ENCODE measurements at places on chromosomes 12 and 14.

DNA sequence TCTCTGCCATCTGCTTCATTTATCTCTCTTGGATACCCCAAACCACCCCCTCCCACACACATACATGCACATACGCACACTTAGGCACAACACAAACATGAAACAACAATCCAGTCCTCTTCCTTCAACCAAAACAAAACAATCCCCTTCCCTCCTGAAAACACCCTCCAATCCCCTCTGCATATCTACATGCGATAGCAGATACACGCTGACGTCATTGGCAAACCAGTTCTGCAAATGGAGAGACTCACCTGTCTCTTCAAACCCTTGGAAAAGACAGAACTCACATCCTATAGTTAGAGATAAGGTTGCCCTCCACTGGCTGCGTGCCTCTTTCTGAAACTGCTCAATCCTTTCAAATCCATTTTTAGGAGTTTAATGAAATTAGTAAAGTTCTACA, 37.2 kb upstream of the RMST start:
- no peak for DNase-seq

DNA sequence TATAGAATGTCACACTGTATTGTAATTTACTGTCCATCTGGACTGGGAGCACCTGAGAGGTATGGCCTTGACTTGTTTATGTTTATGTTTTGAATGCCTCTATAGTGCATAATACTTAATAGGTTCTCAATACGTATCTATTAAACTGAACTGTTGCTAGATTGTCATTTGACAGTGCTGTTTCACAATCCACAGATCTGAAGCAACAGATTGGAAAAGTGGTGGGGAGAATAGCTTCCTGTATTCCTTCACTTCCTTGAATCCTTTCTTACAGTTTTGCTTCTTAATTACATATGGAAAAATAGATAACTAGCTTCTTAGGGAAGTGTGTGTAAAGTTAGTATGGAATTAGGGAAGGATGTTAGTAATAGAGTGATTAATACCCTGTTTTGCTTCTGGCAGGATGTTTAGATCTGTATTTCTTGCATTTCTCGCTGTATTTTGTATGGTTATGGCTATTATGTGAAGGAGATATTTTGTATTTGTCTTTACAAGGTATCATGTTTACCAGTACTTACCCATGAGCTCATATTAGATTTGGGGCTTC, 4.5 kb downstream of the CNOT2 start:
- DNase-seq = no peak

DNA sequence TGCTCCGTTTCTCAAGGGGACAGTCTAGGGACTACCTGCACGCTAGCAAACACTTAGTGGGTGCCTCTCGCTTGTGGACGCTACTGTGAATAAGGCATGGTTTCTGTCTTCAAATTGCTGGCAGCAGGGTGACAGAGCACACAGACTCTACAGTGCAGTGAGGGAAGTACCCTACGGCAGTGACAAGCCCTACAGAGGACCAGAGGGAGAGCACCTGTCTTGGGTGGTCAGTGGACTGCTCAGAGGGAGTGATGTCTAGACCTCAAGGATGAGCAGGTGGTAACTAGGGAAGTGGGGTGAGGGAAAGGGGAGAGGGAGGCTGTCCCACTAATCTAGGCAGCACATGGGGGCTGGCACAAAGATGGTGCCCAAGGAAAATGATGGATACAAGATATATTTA, 160.5 kb downstream of the RBM19 start:
- DNase-seq = no peak

GRCh38 chr14:30362369-30363218, 196.4 kb upstream of the G2E3 start:
- no peak for DNase-seq

- DNase-seq = no peak
Measured at GRCh38 chr12:98471085-98471484, 44.3 kb upstream of the TMPO start.

- DNase-seq = no peak
Measured at GRCh38 chr12:99277591-99278379, 369.8 kb upstream of the GARIN6 start.

GRCh38 chr12:64160021-64160710, 61.9 kb downstream of the KICS2 start:
- no peak for DNase-seq

DNA sequence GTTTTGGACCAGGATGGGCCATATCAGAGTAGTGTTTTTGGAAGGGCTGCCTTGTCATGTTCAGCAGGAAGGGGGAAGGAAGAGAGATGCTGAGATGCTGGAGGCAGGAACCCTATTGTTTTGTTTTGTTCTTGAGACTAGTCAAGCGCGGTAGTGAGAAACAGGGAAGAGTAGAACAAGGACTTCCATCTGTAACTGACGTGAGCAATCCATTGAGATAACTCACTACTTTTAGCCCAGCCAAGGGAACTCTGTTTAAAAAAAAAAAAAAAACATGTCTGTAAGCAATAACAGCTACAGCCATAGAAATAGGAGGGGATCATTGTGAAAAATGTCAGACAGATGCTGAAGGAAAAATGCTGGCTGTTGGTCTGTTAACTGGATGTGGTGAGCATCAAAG, 34.0 kb downstream of the CD9 start:
- no peak for DNase-seq

DNA sequence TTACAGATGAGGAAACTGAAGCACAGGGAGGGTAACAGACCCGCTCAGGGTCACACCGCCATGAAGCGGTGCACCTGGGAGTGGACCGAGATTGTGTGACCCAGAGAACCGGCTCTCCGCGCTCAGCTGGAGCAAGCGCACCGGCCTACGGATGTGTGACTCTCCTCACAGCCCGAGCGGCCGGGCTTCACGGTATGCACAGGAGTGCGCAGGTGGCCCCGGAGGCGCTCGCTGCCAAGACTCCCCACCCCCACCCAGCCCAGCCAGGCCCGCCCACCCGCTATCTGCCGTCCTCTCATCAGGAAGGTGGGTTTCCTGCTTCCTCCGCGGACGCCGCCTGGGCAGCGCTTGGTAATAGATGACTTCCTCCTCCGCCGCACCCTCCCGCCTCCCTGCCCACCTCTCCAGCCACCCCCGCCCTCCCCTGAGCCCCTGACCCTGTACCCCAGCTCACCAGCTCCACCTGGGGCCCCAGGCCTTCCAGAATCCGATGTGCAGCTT, 110.7 kb downstream of the NCOR2 start:
- DNase-seq = no peak

- DNase-seq = no peak
Measured at GRCh38 chr12:84995641-84996040, 40.4 kb downstream of the TSPAN19 start.

All from RWPE2 (cell line).